ENCODE measurements at places on chromosomes 3 and 15. TPM values are rescaled to one million over a fixed set of nuclear protein-coding genes. Genes with fewer than 3 reads are reported as not detected.

DNA sequence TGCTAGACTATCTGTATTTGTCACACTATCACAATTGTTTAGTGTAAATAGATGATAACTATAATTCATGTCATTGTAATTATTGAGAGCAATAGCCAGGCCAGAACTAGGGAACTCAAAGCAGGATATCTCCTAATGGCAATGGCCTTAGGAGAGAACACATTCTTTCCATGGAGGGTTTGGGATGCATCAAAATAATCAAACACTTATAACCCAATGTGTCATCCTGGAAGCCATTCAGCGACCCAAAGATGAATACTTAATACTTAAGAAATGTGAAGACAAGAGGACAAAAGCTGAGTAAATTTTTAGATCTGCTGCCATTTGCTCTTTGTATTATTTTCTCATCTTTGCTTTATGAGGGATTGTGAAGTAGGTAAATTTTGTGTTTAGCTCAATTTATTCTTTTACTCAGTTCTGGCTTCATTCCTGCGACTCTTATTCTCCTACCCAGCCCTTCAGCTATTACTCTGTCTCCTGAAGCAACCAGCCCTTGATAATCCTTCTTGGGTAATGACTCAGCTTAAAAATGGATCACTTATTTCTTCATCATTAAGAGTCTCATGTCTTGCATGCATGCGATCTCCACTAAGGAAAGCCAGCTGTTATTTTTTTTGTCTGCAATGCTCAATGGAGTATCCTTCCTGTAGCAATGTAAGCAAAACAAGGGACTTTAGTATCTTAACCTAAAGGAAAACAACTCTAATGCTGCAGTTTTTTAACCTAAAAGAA, 2.0 kb downstream of the OR4F15 start:
- DNase-seq, result no peak
- H3K27ac ChIP-seq, result no peak overlapping the region
- no peaks in the 10 kb centered on the region for H3K4me1 ChIP-seq
- H3K4me3 ChIP-seq, result no peak overlapping the region

GRCh38 chr3:150286390-150287147, 121.5 kb upstream of the TSC22D2 start:
- DNase-seq, result peak; percentile 61
- H3K27ac ChIP-seq, result no peak overlapping the region
- no peaks in the 10 kb centered on the region for H3K4me1 ChIP-seq
- H3K36me3 ChIP-seq, result no peaks in the 10 kb centered on the region

DNA sequence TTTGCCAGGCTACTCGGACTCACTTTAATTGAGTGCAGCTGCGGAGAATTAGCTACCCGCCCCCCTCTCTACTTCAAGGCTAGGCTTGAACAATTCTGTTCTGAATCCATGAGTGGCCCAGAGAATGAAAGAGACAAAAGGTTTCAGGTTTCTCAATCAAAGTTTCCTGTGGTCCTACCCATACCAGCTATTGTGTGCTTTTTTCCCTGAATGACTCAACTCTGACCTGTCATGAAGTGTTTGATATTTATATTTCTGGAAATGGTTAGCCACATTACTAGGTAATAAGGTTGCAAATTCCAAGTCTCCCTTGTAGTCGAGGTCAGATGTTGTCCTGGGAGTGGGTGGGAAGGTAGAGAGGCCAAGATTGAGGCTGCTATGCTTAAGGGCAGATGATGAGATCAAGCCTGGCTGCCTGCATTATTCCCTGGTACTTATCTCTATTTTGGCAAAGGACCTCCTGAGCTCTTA, 392.7 kb upstream of the TBL1XR1 start:
- no peaks in the 10 kb centered on the region for H3K27me3 ChIP-seq
- H3K27ac ChIP-seq, result no peak overlapping the region
- DNase-seq, result no peak
- H3K36me3 ChIP-seq, result no peaks in the 10 kb centered on the region
- peaks cover 13% of the 10 kb centered on the region for H3K4me1 ChIP-seq

DNA sequence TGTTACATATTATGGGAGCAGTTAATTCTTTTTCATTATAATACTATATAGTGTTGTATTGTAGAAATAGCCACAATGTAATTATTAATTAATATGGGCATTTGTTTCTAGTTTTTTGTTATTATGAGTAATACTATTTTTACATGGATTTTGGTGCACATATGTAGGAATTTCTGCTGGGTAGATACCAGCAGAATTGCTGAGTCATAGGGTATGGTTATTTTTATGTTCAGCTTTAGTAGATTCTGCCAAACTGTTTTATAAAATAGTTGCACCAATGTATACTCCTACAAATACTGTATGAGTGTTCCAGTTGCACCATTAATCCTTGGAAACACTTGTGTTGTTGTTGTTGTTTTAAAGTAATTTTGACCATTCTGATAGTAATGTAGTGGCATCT, 91.5 kb downstream of the SH3GL3 start:
- no peaks in the 10 kb centered on the region for H3K4me1 ChIP-seq
- no peaks in the 10 kb centered on the region for H3K27me3 ChIP-seq
- no peaks in the 10 kb centered on the region for H3K36me3 ChIP-seq
- DNase-seq, result no peak
- H3K4me3 ChIP-seq, result no peak overlapping the region

DNA sequence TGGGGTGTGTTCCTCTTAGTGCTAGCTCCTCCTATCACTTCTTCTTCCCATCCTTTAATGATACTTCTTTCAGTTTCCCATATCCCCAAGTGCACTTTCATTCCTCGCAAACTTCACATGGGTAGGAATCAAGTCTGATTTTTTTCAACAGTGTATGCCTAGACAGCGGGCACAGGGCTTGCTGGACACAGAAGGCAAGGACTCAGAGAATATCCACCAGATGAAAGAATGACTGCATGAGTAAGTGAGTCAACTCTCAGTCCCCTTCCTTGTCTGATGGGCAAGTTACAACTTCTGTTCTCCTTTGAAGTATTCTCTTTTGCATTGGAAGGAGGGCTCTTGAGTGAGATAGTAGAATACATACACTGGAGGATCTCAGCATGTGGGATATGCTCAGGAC, 3.1 kb upstream of the SQOR start:
- H3K27me3 ChIP-seq, result no peaks in the 10 kb centered on the region
- peaks cover 8% of the 10 kb centered on the region for H3K4me1 ChIP-seq

DNA sequence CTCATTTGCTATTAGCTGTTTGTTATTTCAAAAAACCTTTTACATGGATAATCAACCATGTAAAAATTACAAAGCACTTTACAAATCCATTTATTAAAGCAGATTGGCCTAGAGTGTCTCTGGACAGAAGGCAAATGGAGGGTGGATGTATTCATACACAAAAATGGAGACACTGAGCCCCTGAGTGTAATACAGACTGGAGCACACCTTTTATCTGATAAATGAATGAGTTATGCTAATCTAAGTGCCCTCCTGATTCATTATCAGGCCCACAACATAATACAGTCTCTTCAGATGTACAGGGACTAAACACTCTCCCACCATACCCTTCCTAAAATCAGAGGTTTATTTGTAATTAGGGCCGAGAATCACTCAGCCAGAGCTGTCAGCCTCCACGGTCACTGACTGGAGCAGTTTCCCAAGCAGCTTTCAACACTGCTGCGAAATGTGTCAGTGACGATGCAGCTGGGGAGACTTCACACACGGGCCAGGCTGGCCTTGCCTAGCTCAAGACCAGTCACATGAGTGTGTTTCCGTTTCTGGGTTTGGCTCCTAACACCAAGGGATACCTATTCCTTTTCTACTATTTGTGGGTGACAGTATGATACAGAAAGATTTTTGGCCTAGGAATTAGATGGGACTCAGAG, 271.8 kb downstream of the ZIC1 start:
- H3K4me3 ChIP-seq, result no peak overlapping the region
- no peaks in the 10 kb centered on the region for H3K36me3 ChIP-seq
- no peak overlapping the region for H3K27ac ChIP-seq
- H3K4me1 ChIP-seq, result no peaks in the 10 kb centered on the region
- no peak for DNase-seq
- H3K27me3 ChIP-seq, result no peaks in the 10 kb centered on the region

DNA sequence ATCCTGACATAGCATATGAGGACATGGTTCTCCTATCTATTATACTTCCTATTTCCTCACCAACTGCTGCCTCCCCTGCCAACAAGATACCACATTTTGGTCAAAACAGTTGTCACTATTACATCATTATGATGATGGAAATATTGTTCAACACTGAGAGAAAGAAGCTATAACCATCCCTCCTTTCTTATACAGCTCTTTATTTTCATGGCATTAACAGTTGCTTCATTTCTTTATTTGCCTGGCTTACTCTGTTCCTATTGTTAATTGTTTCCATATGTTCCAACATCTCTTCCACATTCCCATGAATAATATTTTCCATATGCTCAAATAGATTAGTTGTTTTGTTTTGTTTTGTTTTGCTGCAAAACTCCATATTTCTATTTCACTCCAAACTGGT, 40.8 kb upstream of the FILIP1L start:
- no peak for DNase-seq
- H3K27ac ChIP-seq, result no peak overlapping the region
- no peaks in the 10 kb centered on the region for H3K27me3 ChIP-seq
- H3K4me3 ChIP-seq, result no peak overlapping the region
- no peaks in the 10 kb centered on the region for H3K4me1 ChIP-seq

- no peaks in the 10 kb centered on the region for H3K36me3 ChIP-seq
- peak overlapping the region; percentile 69 for H3K27ac ChIP-seq
- H3K4me1 ChIP-seq, result peaks cover 27% of the 10 kb centered on the region
- no peak for DNase-seq
- H3K4me3 ChIP-seq, result peak overlapping the region; percentile 84
These were observed 386 bp downstream of the SQOR start for GRCh38 chr15:45635191-45635638.

- H3K27ac ChIP-seq, result no peak overlapping the region
- no peak for DNase-seq
- H3K4me3 ChIP-seq, result no peak overlapping the region
- no peaks in the 10 kb centered on the region for H3K27me3 ChIP-seq
- H3K36me3 ChIP-seq, result no peaks in the 10 kb centered on the region
- no peaks in the 10 kb centered on the region for H3K4me1 ChIP-seq
These were observed 104.8 kb upstream of the CCDC54 start for GRCh38 chr3:107272471-107272870.

- H3K4me1 ChIP-seq, result peaks cover 5% of the 10 kb centered on the region
- no peak for DNase-seq
- no peaks in the 10 kb centered on the region for H3K36me3 ChIP-seq
- no peak overlapping the region for H3K27ac ChIP-seq
These were observed 5.0 kb downstream of the MITF start for GRCh38 chr3:69743975-69744906.

DNA sequence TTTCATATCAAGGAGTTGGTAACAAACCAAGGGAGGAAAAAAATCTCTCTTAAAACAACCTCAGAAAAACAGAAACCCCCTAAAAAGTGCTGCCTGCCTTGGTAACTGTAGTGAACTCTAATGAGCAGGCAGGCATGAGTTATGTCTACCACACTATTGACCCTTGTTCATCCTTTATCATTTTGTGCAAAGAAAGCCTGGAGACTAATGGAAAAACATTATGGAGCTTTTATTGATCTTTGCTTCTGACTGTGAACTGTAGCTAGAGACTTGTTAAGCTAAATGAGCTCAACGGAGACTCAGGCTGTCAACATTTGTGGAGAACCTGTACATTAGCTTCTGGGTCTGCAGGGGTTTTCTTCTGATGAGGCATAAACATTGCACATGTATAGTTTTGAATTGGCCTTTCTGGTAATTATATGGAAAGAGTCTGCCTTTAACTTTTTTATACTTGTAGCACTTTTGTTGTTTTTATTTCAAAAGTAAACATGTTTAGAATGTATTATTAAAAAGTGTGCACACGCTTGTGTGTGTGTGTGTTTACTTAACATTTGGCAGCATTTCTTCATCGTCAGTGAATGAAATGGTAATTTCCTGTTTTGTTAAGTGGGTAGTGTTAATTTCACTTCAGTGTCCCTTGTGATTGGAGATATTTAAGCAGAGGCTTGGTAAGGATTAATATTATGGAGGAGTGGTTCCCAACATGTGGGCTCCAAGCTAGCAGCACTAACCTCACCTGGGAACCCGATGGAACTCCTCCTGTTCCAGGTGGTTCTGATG, 15.9 kb upstream of the SPTSSB start:
- no peak for DNase-seq
- H3K27ac ChIP-seq, result no peak overlapping the region
- H3K4me3 ChIP-seq, result no peak overlapping the region
- no peaks in the 10 kb centered on the region for H3K27me3 ChIP-seq
- no peaks in the 10 kb centered on the region for H3K36me3 ChIP-seq

- peaks cover 14% of the 10 kb centered on the region for H3K4me1 ChIP-seq
- peak overlapping the region; percentile 18 for H3K4me3 ChIP-seq
- no peaks in the 10 kb centered on the region for H3K27me3 ChIP-seq
- H3K27ac ChIP-seq, result peak overlapping the region; percentile 48
- DNase-seq, result peak; percentile 36
These were observed 117.1 kb upstream of the LIPC start for GRCh38 chr15:58314593-58315216.

DNA sequence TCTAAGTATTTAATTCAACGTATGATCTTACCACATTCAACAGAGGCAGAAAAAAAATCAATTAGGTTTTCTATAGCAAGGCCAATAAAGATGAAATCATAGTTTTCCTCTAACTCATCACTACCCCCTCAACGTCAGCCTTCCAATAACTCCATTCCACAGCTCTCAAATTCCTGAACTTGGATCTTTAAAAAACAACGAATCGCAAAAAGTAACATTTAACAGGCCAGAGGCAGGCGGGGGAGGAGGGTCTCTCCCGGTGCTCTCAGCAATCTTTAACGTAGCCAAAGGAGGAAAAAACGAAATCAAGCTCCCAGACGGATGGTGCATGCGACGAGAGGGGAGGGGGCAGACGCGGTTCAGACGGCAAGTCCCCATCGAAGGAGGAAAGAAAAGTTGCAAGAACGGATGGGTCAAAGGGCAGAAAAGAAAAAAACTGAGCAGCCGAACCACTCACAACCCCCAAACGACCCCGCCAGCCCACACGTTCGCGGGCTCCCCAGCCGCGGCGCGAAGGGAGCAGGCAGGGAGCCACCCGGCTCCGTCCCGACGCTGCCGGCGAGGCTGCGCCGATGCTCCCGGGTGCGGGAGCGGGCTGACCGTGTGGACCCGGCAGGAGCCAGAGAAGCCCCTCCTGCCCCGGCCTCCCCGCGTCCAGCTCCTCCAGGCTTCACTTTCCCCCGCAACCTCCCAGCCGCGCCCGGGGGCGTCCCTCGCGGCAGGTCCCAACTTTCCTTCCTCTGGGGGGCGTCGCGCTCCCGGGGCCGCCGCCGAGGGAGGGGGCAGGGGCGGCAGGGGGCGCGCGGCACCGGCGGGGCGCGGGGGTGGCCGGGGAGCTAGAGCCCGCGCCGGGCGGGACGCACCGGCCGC, 703 bp downstream of the PEAK1 start:
- H3K4me3 ChIP-seq, result peak overlapping the region; percentile 63
- H3K36me3 ChIP-seq, result peaks cover 3% of the 10 kb centered on the region
- H3K4me1 ChIP-seq, result peaks cover 12% of the 10 kb centered on the region
- H3K27me3 ChIP-seq, result no peaks in the 10 kb centered on the region
- H3K27ac ChIP-seq, result peak overlapping the region; percentile 86

- no peak overlapping the region for H3K27ac ChIP-seq
- no peaks in the 10 kb centered on the region for H3K27me3 ChIP-seq
- no peak for DNase-seq
- H3K36me3 ChIP-seq, result no peaks in the 10 kb centered on the region
- peaks cover 22% of the 10 kb centered on the region for H3K4me1 ChIP-seq
- no peak overlapping the region for H3K4me3 ChIP-seq
These were observed 10.0 kb downstream of the CRYGS start for GRCh38 chr3:186534113-186534669.

The OR5K2 gene
- total RNA-seq, result not detected

The ACTRT3 gene
- total RNA-seq, result not detected

The RNU5B-1 gene
- total RNA-seq, result not detected

The NR1I2 gene
- 0.44 TPM for total RNA-seq

The ZIC4 gene
- total RNA-seq, result not detected

The MASP1 gene
- total RNA-seq, result not detected

The IMPG2 gene
- 0.87 TPM for total RNA-seq

The KLHDC8B gene
- 5.2 TPM for total RNA-seq

The CTNNB1 gene
- 177 TPM for total RNA-seq

The CSK gene
- 228 TPM for total RNA-seq

All from naive thymus-derived CD4-positive, alpha-beta T cell (primary cell).